ENCODE measurements at places on chromosomes 12 and 14.

GRCh38 chr12:57539134-57539768, 7.7 kb downstream of the DCTN2 start:
- no peak for DNase-seq

GRCh38 chr12:104181313-104181712, 34.3 kb upstream of the TXNRD1 start:
- DNase-seq = peak; percentile 39

DNA sequence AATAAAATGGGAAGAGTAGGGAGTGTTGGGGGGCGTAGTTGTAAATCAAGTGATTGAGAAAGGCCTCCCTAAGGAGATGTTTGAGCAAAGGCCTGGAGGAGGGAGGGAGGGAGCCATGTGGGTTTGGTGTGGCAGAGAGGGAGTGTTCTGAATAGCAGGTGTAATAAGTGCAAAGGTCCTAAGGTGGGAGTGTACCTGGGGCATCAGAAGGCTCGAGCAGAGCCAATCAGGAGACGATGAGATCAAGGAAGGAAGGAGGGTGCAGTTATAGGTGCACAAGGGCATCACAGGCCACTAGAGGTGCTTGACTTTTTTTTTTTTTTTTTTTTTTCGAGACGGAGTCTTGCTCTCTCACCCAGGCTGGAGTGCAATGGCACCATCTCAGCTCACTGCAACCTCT, 77.9 kb upstream of the PLXNC1 start:
- DNase-seq = no peak

- no peak for DNase-seq
Measured at GRCh38 chr12:89731614-89732013, 23.0 kb upstream of the ATP2B1 start.

- DNase-seq = no peak
Measured at GRCh38 chr12:10279937-10280336, 27.7 kb upstream of the KLRD1 start.

DNA sequence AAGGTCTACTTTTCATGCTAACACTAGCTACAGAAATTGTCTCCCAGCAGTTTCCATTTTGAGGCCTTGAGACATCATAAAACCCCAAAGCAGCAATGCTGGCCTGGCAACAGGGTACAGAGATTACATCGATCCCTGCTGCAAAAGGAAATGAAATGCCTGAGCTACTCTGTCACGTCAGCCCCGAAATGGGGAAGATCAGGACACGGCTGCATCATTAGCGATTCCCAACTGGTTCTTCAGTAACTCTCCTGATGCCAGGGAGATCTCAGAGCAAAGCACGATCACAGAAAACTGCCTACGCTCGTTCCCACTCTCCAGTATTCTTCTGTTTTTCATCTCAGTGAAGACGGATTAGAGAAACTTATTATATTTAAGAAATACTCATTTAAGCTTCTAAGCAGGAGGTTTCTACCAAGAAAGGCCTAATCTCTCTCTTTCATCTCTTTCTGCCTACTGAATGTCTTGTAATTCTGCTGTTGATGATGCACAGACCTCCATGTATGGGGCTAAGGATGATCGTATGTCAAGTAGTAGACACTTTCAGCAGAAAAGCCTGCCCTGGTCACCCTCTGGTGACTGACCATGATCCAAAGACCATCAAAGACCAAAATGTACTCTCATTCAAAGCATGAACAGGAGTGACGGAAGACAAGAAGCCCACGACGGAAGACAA, 168.5 kb downstream of the RIMBP2 start:
- no peak for DNase-seq

DNA sequence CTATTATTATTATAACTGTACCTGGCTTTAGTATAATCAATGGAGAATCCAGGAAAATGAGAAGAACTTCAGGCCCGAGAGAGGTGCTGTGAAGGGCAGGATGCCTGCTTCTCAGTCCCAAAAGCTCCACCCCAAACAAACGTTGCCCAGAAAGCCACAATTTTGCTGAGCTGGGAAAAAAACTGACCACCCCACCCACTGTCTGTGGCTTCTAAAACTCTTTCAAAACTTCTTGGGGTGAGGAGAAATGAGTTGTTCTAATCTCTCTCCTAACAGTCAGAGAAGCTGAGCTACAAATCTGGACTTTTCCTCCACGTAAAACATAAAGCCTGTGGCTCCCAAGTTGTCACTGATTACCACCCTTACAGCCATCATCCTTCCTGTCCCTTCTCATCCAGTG, 13.4 kb downstream of the VDR start:
- no peak for DNase-seq

GRCh38 chr14:84856751-84857534, 673.0 kb upstream of the FLRT2 start:
- no peak for DNase-seq

DNA sequence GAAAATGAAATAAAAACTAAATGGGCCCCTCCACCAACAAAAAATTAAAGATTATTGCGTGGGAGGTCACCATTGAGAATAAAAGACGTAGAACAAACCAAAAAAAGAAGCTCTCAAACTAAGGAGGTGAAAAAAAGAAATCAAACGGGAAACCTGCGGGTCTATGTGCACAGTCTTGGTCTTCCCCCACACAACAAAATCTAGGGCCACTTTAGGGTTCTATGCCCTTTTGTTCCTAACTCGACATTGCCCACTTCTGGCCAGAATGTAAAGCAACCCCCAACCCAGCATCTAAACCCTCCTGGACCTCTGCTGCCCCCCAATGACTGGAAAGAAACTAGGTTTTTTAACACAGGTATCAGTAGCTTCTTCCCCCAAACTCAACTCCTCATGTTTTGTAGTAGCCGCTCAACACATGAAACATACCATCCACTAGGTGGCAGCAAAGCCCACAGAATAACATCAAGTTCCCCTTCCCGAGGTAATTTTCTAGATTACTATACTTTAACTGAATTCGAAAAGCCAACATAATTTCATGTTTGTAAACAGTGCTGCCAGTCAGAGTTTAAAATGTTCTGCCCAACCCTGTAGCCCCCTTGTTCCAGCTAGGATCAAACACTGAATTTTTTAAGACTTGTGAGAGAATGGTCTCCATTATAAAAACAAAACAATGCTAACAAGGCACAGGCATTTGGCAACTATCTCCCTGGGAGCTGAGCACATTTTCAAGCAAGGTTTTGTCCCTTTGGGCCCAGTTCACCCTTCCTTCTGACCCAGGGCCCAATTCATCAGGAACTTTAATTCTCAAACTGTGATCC, 18.7 kb downstream of the DAD1 start:
- DNase-seq = peak; percentile 88

DNA sequence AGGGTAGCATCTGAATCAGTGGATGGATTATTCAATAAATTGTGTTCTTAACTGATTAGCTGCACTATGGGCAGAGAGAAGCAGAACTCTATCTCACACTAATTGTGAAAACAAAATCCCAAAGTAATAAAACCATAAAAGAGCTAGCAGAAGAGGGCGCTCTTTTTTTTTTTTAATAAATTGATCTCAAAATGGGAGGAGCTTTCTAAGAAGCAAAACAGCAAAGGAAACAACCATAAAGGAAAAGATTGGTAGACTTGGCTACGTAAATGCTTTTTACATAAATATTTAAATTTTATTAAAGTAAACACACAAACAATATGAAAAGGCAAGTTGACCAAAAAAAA, 1.5 kb upstream of the TM7SF3 start:
- DNase-seq = peak; percentile 59

DNA sequence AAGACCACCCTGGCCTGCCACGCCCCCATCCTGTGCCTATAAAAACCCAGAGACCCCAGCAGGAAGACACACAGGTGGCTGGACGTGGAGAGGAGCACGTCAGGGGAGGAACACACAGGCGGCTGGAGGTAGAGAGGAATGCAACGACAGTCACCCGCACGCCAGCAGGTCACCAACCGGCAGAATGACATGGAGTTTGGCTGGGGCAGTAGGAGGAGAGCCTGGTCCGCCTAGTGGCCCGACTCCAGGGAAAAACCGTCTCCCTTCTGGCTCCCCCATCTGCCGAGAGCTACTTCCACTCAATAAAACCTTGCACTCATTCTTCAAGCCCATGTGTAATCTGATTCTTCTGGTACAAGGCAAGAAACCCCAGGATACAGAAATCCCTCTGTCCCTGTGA, 62.7 kb upstream of the KCNH3 start:
- DNase-seq = no peak

- DNase-seq = peak; percentile 88
Measured at GRCh38 chr12:102763471-102763870, 153.6 kb downstream of the PAH start.

DNA sequence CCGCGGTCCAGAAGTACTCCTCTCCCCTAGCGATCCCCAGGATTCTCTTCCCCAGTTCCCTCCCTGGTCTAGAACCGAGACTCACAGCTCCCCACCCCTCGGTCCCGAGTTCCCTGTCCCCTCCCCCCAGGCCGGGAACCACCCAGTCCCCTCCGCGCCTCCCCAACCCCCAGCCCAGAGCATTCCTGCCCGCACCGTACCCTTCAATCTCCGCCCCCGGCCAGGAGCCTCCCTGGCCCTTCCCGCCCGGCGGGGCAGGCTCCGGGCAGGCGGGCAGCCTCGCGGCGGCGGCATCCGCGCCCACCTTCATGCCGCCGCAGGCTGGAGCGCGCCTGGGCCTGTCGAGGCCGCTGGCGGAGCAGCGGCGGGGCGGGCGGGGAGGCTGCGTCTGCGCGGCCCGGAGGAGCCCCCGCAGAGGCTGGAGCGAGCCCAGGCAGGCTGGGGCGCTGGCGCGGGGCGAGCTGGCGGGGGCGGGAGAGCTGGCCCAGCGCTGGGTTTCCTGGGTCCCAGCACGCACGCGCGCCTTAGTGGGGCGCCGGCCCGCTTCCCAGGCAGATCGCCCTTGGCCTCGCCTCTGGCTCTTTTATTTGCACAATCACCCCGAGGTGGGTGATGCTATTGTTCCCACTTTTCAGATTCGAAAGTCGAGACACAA, 22.2 kb upstream of the GPR132 start:
- DNase-seq = no peak

DNA sequence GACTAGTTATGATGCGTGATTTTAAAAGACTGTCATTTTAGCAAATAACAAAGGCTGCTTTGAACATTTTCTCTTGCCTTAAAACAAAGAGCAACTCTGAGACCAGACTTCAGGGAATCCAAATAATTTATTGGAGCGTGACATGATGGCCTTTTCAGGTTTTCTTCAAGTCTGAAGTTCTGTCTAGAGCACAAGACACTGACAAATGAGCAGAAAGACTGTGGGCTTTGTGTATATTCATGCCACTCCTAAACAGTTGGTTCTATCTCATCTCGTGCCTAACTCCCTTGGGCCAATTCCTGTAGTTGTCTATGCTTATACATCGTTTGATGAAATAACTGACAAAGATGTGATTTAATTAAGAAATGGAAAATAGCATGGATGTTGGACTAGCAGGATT, 47.5 kb downstream of the IFT81 start:
- no peak for DNase-seq

DNA sequence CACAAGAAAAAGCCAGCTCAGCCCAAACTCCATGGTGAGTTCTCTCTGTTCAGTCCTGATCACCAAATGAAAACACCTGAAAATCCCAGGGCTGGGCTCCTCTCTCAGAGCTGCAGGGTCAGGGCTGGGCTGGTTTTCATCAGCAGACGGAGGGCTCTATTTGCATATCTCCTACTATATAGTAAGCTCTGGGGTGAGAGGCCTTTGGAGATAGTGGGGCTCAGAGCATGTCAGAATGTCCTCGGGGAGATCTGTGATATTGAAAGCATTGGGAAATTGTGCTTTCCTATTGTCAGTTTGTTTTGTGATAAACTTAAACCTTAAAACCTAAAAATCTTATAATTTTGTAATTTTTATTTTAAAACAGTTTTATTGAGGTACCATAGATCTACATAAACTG, 742.6 kb downstream of the TMEM121 start:
- DNase-seq = no peak

GRCh38 chr14:100221533-100222223, 17.3 kb upstream of the YY1 start:
- DNase-seq = peak; percentile 84

GRCh38 chr12:10557766-10558165, 52.1 kb downstream of the EIF2S3B start:
- no peak for DNase-seq

Data from NCI-H82 (cell line).